ACHN (cell line): ENCODE measurements at places on chromosomes 16 and 17.

DNA sequence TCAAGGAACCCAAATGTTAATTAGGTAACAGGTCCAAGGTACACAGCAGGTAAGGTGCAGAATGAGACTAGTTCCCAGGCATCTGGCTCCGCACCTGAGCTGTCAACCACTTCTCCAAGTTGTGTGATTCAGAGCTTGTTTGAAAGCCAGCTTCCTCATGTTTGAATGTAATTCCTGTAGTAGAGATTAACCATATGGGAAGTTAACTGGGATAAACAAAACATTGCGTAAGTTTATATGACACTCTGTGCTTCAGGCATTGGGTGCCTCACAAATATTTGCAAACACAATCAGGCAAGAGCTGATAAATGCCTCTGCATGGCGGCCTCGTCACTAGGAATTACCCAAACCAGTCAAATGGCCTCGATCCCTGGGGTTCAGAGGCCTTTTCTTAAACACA is 27.9 kb upstream of the CPHXL start:
- DNase-seq, result no peak

- no peak for DNase-seq
Observed at GRCh38 chr16:87243478-87243877, 73.7 kb downstream of the C16orf95 start.

- DNase-seq, result no peak
Observed at GRCh38 chr16:30551781-30552180, 6.4 kb downstream of the ZNF764 start.

- DNase-seq, result no peak
Observed at GRCh38 chr16:13702614-13703013, 217.3 kb upstream of the ERCC4 start.

- DNase-seq, result no peak
Observed at GRCh38 chr16:83859265-83859664, 39.6 kb upstream of the MLYCD start.

- DNase-seq, result no peak
Observed at GRCh38 chr17:39098588-39098987, 52.8 kb downstream of the PLXDC1 start.

GRCh38 chr16:10266809-10267208 is 84.6 kb upstream of the GRIN2A start:
- DNase-seq, result no peak

- DNase-seq, result no peak
Observed at GRCh38 chr16:77759201-77759600, 29.2 kb upstream of the VAT1L start.

GRCh38 chr17:28030386-28030785 is 12.1 kb upstream of the NLK start:
- DNase-seq, result no peak

- DNase-seq, result peak; percentile 60
Observed at GRCh38 chr17:73657473-73658116, 13.3 kb upstream of the SDK2 start.

DNA sequence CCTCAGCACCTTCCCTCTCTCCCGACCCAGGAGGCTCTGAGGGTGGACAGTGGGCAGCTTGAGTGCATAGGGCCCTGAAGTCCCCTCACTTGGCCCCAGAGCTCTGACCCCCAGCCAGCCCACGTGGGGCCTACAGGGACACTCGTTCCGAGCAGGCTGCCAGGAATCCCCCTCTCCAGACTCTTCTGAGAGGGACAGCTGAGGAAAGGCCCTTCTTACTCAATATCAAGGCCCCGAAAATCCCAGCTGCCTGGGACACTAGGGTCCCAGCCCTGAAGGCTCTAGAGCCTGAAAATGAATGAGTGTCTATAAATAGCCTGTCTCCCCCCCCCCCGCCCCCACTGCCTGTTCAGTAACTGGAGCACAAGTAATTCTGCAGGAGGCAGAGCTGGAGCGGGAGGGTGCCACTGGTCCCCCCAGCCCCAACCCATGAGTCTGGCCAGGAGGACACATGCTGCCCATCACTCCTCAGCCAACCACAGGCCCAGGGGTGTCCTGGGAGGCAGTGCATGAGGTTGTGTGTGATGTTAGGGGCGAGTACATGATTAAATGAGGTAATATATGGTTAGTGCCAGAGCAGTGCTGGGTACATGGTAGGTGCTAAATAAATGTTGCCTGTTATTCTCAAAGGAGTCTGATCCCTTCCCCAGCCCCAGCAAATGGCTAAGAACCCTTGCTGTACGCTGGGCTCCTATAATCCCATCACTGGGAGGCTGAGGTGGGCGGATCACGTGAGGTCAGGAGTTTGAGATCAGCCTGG is 11.6 kb downstream of the ADAM11 start:
- no peak for DNase-seq

DNA sequence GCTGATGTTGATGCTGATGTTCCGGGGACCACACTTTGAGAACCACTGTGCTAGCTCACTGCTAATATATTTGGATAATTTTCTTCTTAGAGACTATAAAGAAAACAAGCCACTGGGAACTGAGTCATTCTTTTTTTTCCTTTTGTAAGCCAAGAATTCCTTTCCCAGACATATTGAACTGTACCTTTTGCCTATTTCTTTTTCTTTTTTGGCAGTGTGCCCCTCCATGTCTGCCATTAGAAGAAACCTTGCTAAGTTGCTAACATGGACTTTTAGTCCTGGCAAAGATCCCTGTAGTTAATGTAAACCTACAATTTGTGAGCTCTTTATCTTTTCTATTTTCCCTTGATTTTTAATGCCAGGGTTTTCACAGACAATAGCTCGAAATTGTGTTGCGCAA is 17.3 kb upstream of the ERCC4 start:
- DNase-seq, result no peak
